ENCODE measurements at places on chromosomes 16 and 17.

DNA sequence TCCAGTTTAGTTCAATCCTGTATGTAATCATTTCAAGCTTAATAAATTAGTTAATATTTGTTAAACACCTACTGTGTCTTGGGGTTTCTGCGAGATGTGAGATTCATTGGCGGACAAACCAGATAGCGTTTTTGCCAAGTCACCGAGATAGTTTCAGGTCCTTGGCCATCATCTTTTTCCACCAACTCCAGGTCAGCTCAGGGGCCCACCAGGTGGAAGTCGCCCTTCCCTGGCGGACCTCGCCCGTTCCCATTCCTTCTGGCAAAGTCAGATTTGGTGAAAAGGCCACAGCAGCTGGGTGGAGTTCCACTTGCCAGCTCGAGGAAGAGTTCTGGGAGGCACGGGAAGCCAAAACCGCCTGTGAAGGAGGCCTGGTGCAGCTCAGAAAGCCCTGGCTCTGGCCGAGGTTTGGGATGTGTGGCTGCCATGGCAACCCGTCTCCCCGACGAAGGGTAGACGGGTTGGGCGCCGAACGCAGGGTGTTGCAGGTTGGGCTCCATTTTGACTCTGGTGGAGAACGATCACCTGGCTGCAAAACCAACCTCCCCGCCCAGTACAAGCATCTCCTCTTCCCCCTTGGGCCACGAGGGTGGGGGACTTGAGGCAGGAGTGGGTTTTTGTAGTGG, 39.5 kb downstream of the CMIP start:
- no peak for DNase-seq

GRCh38 chr16:17229766-17230165, 241.0 kb downstream of the XYLT1 start:
- DNase-seq: no peak

DNA sequence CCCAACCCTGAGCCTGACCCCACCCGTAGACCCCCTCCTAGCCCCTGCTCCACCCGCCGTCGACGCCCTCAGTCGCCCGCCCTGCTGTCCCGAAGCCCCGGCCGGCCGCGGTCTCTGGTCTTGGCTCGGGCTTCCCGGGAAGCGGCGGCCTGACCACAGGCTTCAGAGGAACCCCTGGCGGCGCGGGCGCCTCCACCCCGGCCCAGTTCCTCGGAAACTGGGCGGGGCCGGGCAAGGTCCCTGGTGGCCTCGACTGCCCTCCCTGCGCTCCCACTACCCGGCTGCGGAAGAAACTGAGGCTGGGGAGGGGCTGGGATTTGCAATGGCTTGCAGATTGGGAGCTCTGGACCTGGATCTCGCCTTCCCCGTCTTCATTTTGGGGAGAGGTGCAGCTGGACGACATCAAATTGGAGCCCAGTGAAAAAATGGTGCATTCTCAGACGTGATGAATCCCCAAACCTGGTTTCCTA, 692 bp upstream of the SOCS1 start:
- no peak for DNase-seq

DNA sequence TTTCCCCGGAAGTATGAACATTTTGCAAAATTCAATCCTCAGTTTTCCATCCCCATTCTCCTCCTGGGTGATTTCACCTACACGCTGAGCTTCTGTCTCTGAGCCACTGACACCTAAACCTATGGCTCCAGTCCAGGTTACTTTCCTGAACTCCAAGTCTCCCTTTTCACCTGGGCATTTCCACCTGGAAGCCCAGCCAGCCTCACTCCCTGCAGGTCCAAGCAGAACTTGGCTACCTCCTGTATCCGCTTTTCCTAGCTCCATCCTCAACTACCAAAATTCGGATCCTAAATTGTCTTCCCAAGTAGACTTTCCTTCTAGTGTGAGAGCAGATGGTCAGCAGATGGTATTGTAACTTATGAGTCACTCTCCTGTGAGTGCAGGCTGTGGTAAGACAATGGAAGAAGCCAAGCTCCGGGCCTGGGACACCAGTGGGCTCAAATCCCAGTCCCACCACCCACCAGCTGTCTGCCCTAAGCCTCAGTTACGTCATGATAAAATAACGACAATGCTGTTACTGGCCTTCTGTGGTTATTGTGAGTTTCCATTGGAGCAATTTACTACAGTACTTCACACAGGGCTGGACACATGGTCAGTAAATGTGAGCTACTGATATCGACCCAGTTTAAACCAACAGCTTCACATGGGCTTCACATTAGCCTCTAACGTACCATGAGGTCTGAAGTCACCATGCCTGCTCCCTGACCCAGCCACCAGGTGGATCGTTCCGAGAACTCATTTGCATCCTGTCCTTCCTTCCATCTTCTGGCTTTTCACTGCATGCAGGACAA, 33.3 kb downstream of the PECAM1 start:
- DNase-seq: no peak

DNA sequence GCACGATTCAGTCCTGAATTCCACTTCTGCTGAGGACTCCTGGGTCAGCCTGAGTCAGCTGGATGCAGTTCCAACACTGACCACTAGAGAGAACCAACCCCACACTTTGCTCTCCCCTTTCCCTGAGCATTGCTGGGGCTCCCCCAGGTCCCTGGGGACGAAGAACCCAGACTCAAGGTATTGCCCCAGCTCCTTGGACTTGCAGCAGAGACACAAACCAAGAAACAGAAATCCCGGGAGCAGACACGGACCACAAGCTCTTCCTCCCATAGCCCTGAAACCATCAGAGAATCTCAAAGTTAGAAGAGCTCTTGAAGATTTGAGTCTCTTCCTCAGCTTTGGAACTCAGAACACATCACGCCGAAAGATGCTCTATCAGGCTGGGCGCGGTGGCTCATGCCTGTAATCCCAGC, 678 bp upstream of the GH1 start:
- peak; percentile 55 for DNase-seq

GRCh38 chr17:872855-873254, 90.7 kb downstream of the MRM3 start:
- DNase-seq: no peak

DNA sequence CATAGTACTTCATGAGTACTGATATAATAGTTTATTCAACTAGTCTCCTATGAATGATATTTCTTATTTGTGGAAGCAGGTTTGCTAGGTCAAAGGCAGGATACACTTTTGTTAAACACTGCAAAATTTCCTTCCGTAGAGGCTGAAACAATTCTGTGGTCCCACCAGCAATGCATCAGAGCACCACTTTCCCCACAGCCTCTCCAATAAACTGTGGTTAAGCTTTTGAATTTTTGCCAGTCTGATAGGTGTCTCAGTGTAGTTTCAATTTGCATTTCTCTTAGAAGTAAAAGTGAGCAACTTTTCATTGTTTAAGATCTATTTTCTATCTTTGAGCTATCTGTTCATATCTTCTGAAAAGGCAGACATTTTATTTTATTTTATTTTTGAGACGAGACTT, 36.4 kb upstream of the CORO6 start:
- DNase-seq: no peak

DNA sequence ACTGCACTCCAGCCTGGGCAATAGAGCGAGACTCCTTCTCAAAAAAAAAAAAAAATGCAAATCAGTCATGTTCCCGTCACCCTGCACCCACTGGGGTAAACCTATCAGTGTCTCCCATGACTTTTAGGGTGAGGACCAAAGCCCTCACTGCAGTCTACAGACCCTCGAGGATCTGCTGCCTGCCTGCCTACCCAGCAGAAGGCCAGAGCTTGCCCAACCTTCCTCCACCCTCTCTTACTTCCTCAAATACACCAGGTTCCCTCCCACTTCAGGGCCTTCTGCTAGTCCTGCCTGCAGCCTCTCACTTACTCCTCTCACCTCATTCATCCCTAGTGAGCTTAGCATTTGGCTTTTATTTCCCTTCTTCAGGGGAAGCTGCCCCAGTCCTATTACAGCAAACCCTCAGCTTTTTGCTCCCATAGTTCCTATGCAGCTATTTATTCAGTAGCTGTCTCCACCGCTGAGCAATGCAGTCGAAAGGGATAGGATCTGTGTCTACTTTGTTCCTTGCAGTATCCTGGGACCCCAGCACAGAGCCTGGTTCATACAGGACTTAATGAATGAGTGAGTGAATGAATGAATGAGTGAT, 17.8 kb upstream of the TOB1 start:
- DNase-seq: no peak

DNA sequence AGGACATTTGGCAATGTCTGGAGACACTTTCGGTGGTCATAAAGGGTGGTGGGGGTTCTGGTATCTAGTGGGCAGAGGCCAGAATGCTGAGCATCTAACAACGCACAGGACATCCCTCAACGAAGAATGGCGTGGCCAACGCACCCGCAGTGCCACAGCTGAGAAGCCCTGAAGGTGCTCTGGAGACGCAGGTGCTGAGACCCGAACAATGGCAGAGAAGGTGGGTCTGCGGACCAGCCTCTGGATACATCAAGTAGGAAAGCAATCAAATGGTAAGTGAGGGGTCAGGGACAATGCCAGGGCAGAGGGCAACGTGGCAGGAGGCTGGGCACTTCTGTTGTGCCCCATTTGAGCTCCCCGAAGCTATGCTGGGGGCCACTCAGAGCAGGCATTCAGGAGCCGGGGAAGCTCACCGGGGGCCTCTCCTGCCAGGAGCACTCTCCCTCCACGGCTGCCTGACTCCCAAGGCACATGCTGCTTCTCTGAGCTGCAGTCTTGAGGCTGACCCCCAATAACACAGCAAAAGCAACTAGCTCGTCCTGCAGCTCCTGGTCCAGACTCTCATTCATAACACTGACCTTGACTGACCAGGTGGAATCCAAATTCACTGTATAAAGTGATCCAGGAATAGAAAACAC, 26.0 kb downstream of the SPHK1 start:
- no peak for DNase-seq

DNA sequence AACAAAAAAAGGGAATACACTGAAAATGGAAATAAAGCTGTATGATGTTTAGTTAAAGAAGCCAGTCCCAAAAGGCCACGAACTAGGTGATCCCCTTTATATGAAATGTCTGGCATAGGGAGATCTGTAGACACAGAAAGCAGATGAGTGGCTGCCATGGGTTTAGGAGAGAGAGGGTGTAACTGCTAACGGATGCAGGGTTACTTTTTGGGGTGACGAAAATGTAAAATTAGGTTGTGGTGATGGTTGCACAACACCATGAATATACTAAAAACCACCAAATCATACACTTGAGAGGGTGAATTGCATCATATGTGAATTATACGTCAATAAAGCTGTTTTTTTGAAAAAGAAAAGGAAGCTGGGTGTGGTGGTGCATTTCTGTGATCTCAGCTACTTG, 99.6 kb downstream of the ADCY9 start:
- DNase-seq: no peak

- peak; percentile 53 for DNase-seq
These were observed 399.7 kb downstream of the XYLT1 start for GRCh38 chr16:17070882-17071592.
